ENCODE measurements at places on chromosomes 6 and 20.

DNA sequence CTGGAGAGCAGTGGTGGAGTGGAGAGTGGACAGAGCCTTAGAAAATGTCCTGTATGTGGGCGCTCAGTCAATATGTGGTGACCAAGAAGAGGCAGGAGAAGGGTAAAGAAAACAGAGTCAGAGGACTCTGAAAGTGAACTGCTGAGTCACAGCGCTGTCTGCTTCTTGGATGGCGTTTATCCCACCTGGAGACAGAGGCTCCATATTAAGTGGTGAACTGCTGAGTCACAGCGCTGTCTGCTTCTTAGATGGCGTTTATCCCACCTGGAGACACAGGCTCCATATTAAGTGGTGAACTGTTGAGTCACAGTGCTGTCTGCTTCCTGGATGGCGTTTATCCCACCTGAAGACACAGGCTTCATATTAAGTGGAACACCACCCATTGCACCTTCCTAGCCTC, 119.3 kb upstream of the RALGAPA2 start:
- DNase-seq: no peak

DNA sequence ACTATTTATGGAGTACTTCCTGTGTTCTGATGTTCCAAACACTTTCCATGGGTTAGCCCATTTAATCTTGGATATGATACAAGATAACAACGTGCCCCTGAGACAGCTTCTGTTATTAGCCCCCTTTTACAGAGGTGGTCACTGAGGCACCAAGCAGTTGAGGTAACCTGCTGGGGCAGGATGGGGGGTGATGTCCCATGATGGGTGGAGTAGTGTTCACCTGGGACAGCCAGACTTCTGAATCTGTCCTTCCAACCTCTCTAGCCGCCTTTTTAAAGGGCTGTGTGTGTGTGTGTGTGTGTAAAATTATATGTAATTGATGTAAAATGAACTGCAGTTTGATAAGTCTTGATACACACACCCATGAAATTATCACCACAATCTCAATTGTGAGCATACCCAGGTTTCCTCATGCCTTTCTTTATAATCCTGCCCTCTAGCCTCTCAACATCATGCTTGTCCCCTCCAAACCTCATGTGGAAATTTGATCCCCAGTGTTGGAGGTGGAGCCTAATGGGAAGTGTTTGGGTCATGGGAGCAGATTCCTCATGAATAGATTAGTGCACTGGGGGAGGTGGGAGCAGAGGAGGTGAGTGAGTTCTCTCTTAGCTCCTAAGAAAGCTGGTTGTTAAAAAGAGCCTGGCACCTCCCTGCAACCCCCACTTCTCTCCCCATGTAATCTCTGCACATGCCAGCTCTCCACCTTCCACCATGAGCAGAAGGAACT, 39.2 kb downstream of the PLAGL2 start:
- no peak for DNase-seq

GRCh38 chr6:109445382-109445781, 4.9 kb downstream of the SMPD2 start:
- no peak for DNase-seq

- DNase-seq: no peak
Measured at GRCh38 chr6:4853349-4853748, 77.1 kb downstream of the CDYL start.

DNA sequence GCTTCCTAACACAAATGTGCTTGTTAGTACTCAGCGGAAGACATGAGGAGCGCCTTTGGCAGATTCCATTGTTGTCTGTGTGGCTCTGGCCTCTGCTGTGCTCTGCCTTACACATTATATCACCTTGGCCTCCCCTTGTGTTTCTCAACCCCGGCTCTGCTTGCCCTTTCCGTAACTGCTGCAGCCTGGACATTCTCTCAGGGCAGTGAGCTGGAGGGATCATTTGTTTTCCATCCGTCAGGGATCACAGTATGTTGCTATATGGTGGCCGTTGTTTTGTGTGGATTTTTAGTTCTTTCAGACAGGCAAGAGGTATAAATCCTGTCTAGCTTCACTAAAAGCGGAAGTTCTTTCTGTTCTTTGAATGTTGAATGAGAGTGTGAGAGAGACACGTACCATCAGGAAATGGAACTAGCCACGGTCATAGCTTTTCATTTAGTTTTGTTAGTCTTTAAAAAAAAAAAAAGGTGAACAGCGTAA, 175.1 kb downstream of the JARID2 start:
- no peak for DNase-seq

DNA sequence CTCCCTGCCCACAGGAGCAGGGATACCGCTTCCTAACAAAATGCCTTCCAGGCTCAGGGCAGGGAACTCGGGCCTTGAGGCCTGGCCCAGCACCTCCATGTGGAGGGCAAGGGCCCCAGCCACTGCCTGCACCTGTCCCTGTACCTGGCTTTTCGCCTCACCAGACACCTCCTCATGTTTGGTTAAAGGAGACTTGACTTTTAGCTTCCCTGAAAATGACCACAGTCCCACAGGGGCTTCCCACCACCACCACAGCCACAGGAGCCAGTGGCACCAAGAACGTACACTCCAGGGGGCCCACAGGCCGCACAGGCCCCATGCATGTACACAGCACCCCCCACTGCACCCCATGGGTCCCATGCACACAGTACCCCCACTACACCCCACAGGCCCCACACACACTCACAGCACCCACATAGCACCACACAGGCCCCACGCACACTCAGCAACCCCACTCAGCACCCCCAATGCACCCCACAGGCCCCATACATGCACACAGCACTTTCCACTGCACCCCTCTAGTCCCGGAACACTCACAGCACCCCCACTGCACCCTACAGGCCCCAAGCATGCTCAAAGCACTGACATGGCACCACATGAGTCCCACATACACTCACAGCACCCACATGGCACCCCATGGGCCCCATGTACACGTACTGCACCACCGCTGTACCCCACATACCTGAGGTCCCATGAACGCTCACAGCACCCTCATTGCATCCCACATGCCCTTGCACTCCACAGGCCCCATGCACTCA, 86.5 kb downstream of the GINS1 start:
- no peak for DNase-seq

DNA sequence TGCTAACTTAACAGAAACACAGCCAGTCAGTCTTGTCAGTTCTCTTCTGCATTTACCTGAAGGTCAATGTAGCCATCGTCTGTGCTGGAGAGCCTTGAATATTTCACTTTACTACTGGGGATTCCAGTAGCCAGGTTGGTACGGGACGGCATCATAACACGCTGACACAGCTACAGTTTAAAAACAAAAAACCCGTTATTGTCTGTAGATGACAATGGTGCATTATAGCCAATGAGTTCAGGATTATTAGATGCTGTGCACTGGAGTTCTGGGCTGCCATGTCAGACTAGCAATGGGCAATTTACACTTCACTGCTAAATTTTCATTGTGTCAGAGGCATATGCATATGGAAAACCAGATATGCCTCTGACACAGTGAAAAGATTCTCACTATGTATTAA, 10.5 kb downstream of the PCNA start:
- DNase-seq: no peak

DNA sequence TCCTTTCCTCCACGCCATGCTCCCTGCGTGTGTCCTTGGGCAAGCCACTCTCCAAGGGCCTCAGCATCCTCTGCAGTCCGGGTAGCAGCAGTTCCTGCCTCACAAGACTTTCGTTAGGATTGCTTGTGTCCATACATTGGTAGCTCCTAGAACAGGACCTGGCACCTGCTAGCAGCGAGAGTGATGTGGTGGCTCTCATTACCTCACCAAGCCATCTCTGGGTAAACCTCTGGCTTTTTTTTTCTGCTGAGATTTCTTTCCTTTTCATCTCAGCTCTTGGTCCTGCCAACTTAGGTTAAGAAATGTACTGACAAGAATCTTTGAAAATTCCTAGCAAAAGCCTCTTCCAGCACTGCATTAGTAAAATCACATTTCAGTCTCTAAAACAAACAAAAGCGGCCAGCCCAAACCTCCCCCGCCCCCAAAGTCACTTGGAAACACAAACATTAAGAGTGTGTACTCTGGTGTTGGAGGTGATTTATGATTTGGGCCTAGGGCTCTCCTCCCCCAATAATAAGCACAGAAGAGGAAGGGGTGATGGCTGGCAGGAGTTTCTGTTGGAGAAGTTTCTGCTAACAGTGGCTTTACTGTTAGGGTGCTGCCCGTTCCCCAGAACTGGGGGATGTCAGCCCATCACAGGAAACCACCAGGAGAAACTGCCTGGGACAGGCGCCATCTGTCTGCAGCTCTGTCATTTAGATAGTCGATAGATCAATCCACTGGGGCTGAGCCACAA, 199.2 kb downstream of the CD83 start:
- no peak for DNase-seq

DNA sequence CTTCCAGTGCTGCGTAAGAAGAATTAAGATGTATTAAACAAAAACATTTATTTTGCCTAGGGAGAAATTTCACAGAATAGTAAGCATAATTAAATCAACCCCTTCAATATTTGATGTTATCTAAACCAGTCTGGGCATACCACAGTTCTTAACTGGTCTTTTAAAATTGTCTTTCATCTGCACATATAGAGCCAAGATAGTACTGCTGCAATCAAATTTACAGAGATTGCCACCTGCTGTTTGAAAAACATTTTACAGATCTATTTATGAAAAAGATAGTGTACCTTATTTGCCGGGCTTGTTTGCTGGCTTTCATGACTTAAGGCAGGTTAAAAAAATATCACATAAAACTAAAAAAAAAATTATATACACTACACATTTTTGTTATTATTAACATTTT, 323.2 kb downstream of the ADGRB3 start:
- DNase-seq: no peak

- no peak for DNase-seq
Measured at GRCh38 chr6:61203966-61204496, 1082.0 kb downstream of the KHDRBS2 start.

DNA sequence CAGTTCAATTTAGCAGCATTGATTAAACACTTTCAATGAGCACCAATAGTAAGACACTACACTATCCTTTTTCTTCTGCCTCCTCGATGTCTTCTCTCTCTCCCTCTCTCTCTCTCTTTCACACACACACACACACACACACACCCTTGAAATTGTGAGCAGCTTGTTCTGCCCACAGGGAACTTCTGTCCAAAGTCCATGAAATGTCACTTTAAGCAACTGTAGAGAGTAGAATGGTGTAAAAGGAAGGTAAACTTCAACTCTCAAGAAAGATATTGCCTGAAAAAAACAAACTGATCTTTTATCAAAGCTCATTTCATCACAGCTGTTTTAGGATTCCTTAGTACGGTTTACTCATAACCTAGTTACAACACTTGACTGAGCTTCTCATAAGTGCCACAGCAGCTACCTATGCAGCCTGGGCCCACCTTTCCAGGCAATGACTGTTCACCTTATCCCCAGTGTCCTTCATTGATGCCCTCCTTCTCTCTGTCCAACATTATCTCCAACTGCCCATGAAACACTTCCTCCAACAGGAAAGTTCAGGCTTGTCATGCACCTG, 107.0 kb downstream of the TNFRSF21 start:
- no peak for DNase-seq

DNA sequence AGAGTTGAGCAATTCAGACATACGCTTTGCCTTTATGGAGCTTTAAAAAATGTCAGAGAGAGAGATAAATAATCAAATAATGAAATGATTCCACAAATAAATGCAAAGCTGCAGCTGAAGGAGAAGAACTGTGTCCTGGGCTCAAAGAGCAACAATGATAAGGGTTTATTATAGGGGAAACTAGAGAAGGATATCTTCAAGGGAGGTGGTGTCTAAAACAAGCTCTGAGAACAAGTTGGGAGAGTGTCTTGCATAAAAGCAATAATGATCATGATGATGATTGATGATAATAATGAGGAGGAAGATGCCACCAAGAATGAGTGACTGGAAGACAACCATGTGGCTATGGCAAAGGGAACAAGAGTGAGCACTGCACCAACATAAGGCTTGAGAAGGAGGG, 164.3 kb downstream of the KIF16B start:
- DNase-seq: no peak

DNA sequence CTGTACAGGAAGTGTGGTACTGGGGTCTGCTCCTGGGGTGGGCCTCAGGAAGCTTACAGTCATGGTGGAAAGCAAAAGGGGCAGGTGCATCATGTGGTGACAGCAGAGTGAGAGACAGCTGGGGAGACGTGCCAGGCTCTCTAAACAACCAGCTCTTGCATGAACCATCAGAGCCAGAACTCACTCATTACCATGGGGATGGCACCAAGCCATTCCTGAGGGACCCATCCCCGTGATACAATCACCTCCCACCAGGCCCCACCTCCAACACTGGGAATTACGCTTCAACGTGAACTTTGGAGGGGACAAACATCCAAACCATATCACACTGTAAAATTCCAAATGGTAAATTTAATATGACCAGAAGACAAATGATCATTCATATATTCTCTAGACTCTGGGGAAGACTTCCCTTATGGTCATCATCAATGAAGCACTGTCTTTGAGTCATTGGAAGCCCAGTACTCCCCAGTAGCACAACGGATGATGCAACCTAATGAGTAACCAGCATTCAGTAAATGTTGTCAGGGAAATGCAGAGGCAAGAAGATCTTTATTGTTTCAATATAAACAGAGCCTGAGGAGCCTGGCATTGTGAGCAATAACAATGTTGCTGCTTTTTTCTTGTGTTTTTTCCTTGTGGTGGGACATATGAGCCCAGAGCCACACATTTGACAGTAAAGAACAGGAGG, 48.2 kb upstream of the RALY start:
- DNase-seq: peak; percentile 19

DNA sequence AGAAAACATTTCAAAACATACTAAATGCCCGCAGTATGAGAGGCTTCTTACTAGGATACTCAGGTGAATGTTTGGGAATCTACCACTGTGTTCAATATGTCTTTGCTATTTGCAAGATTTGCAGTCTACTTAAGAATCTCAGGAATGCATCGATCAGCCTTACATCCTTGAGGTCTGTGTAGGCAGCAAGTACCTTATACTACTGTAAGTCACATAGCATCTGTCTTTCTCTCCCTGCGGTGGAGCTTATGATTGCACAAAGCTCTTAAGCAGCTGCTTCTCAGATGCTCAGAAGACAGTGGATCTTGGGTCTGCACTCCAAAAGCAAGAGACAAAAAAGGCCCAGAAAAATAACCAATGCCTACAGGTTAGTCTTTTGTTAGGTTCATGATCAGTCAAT, 21.4 kb downstream of the PCSK2 start:
- DNase-seq: no peak

DNA sequence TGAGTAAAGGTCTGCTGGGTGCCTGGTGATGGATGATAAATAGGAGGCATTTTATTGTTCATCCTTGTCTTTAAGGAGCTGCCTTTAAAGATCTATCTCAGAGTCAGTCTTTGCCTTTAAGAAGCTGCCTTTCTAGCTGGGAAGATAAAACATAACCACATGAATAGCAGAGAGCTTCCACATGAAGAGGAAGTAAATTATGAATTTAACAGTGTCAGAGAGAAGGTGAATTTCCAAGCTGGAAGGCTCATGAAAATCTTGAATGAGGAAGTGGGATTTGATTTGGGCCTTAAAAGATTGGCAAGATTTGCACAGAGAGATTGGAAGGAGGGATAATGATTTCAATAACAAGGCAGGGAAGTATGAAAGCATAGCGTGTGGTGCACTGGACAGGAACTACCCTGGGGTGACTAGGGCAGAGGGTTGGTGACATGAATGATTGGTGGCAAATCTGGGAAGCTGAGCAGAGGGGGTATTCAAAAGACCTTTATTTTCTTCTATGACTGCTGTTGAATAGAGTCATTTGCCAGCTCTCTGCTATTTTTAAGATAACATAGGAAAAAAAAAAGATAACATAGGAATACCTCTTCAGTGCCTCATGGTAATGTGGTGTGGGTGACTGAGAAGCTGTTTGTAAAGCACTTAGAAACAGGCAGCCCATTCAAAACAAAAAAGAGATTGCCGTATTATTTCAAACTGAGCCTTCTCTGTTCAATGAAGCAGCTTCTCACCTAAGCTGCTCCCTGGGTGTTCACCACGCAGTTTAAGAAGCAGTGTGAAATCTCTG, 591.6 kb downstream of the PKHD1 start:
- DNase-seq: no peak
